ENCODE measurements at places on chromosomes 12 and 14.

DNA sequence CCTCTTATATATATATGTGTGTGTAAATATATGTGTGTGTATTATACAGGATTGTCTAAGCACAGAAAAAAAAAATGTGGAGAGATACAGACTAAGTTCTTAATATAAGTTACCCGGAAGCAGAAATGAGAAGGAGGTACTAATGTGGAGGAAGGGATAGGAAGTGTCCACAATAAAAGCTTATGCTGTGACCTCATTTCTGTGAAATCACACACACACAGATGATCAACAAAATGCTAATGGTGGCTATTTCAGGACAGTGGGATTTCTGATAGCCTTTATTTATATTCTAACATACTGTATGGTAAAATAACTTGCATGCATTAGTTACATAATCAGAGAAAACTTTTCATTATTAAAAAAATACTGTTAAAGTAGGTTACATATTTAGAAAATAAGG is 8.5 kb upstream of the RAD51AP1 start:
- no peak for DNase-seq

DNA sequence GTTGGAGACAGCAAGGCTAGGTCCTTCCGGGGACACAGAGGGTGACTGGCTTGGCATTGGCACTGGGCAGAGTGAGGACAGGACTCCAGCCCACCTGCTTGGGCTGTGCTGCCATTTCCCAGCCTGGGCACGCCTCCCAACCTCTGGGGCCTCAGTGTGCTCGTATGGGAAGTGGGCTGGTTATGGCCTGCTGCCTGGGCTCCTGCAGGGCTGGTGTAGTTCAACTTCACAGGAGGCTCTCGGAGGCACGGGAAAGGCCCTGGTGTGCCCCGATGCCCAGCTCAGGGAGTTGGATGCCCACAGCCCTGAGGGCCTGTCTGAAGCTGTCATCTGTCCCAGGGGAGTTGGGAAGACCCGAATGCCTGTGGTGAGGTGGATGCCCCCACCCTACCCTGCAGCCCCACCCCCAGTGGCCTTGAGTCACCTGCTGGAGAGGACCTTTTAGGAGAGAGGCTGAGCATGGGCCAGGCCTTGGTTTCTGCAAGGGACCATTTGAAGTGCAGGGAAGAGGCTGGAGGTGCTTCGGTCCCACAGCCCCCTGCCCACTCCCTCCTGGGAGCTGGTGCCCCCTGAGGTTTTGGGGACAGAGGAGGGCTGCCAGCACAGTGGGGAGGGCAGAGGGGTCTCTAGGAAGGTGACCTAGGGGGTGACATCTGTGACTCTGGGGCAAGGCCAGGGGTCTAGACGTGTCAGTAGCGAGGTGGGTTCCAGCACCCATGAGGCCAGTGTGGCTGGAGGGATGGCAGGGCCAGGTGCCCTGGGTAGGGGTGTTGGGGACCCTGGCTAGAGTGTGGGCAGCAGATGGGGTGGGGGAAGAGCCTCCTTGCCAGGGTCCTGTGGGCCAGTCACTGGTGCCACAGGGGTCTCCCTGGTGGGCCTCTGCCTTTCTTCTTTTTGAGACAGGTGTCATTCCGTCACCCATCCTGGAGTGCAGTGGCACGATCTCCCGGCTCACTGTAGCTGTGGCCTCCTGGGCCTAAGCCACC is 9.1 kb downstream of the ULK1 start:
- DNase-seq, result no peak

GRCh38 chr14:55846826-55847446 is 266.9 kb downstream of the KTN1 start:
- DNase-seq, result no peak

- DNase-seq, result no peak
These were observed 3.4 kb downstream of the PTCSC3 start for GRCh38 chr14:36173161-36173560.

- DNase-seq, result no peak
These were observed 13.4 kb upstream of the KLHL42 start for GRCh38 chr12:27766587-27766986.

Data from activated CD8-positive, alpha-beta memory T cell treated with anti-CD3 and anti-CD28 coated beads for 1 hour (primary cell).